ENCODE measurements at places on chromosomes 6 and 20. TPM values are rescaled to one million over a fixed set of nuclear protein-coding genes. Genes with fewer than 3 reads are reported as not detected.

DNA sequence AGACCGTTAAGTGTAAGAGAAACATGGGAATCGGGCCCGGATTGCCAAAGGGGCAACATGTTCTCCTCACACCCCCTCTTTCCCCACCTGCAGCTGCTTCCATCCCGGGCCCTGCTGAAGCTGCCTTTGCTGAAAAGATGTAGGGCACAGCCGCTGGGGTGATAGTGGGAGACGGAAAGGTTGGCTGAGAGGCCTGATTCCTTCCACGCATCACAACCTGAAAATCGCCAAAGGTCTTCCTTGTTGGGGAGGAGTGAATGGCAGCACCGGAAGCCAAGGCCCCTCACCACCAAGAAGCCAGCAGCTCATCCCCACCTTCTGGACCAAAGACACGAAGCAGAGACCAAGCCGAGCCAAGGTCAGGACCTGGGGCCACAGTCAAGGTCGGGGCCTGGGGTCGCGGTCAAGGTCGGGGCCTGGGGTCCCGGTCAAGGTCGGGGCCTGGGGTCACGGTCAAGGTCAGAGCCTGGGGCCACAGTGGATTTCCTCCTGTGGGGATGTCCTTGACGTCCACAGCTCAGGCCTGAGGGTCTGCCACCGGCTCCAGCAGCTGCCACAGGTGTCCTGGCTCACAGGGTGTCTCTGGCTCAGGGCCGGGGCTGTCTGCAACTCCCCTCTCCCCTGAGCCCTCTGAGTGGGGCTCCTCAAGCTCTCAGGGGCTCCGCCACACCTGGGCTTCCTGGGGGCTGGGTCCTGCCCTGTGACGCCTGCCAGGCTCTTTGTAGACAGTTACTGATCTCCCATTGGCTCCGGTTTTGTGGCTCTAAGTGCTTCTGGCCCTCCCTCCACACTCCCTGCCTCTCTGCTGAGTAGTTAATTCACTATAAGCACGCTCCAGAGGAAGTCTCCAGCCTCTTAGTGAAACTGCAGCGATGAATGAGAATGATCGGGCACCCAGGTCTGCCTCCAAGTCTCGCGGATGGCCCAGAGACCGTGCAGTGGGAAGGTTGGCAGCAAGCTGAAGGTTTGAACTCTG, 5.5 kb upstream of the CHRNA4 start:
- DNase-seq, result no peak

- DNase-seq, result no peak
Observed at GRCh38 chr6:66161546-66162108, 454.6 kb upstream of the EYS start.

DNA sequence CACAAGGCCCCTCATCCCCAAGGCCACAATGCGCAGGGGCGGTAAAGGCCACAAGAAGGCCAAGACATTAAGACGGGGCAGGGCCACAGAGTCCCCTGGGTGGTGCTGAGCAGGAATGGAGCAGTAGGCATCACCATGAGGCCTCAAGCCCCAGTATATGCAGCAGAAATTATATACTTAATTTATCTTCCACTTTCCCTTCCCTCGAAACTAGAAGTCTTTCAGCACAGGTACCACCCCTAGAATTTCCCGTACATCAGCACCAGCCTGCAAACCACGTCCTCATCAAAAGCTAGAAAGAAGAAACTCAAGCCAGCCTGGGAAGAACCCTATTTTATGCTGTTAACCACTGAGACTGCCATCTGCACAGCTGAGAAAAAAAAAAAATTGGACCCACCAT, 89.4 kb downstream of the PLG start:
- DNase-seq, result no peak

- DNase-seq, result no peak
Observed at GRCh38 chr6:99393366-99393697, 663 bp downstream of the COQ3 start.

GRCh38 chr6:160714731-160715316, 12.8 kb downstream of the PLG start:
- no peak for DNase-seq

MOCS1 gene
- 13.4 TPM for polyA plus RNA-seq

Measured in H1 (cell line).